Muscle of leg (tissue), 16 donors: ENCODE measurements at places on chromosomes 2 and 18. TPM values are rescaled to one million over a fixed set of nuclear protein-coding genes. Genes with fewer than 3 reads are reported as not detected.

Gene GCG
- total RNA-seq = 16.6 TPM

Gene DPYSL5
- total RNA-seq = 10.0 TPM

Gene RNF152
- total RNA-seq = 8.1 TPM

Gene MORN2
- 14.7 TPM for total RNA-seq

Gene AQP12B
- not detected for total RNA-seq

Gene DCDC2C
- total RNA-seq = 0.18 TPM

Gene GALM
- total RNA-seq = 12.7 TPM

Gene SDC1
- total RNA-seq = 8.4 TPM

Gene LHCGR
- 0.44 TPM for total RNA-seq

Gene KCNK3
- total RNA-seq = 1.1 TPM

Gene TLX2
- total RNA-seq = not detected

Gene BOK
- 35.3 TPM for total RNA-seq

Gene GPR55
- not detected for total RNA-seq

Gene ANTXR1
- total RNA-seq = 86.0 TPM

Gene HTR2B
- total RNA-seq = 0.22 TPM

Gene HAAO
- 14.8 TPM for total RNA-seq

Gene HNMT
- 37.7 TPM for total RNA-seq

Gene TUBA3E
- total RNA-seq = not detected

Gene M1AP
- 0.18 TPM for total RNA-seq

Gene CCL20
- total RNA-seq = 0.27 TPM

Gene ZNF396
- 1.3 TPM for total RNA-seq

Gene CCDC102B
- total RNA-seq = 30.9 TPM

Gene MLPH
- 0.22 TPM for total RNA-seq

Gene CIB4
- total RNA-seq = not detected

Gene CDK5R2
- 0.04 TPM for total RNA-seq

Gene CHRND
- total RNA-seq = 83.7 TPM

Gene SMAD7
- total RNA-seq = 9.7 TPM

Gene TAF4B
- total RNA-seq = 2.8 TPM

Gene SERPINB10
- 0.04 TPM for total RNA-seq

Gene TTC39C
- total RNA-seq = 4.8 TPM

Gene COL4A4
- total RNA-seq = 0.13 TPM

Gene TIA1
- total RNA-seq = 158 TPM

Gene DNAH7
- total RNA-seq = 0.31 TPM

Gene ADRA2B
- 2.3 TPM for total RNA-seq

Gene ARMC9
- 6.6 TPM for total RNA-seq

Gene KANSL3
- 32.2 TPM for total RNA-seq

Gene CRYGC
- not detected for total RNA-seq
